ENCODE measurements at places on chromosomes 2 and 18.
A peak's percentile ranks its signal among the peaks of the same experiment; 100 is the strongest.

DNA sequence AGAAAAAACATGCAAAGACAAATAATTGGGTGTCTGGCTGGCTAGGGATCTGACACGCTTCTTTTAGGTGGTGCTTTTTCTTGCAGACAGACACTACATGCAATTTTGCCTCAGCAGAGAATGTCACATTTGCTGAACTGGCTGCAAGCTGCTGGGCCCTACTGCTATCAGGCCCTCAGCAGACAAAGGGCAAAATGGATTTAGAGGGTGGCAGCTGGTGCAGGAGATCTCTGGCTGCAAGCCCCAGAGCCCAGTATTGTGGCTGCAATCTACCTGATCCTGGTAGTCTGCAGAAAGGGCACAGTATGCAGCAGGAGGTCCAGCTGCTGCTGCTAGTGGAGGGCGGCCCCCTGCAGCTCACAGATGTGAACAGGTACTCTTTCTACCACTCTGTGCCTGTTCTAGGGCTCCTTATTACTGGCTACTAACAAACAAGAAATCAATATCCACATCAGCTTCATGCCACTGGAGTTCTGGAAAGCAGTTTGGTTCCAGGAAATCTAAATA is 796.7 kb upstream of the CELF4 start:
- no peak for DNase-seq

DNA sequence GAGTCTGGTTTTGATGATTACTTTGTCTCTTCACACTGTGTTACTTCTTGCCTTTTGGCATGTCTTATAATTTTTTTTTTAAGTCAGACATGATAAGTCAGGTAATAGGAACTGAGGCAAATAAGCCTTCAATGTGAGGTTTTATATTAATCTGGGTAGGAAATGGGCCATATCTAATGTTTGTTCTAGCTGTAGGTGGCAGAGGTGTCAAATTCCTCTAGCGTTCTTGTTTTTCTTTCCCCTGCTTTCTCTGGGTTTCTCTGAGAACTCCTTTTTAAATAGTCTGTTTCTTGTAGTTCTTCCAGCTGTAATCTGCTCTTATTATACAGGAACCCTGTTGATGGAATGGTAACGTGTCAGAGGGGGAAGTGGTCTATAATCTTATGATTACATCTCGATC is 5.7 kb downstream of the SP140 start:
- no peak for DNase-seq

GRCh38 chr2:27828305-27828704 is 56.8 kb downstream of the MRPL33 start:
- no peak for DNase-seq

GRCh38 chr2:86454238-86454637 is 13.1 kb downstream of the KDM3A start:
- DNase-seq: no peak

GRCh38 chr2:42792583-42793333 is at the start of gene HAAO:
Gene HAAO (minus strand): TSS chr2:42792583. CDS start chr2:42792536, 47 bp downstream.
- peak; percentile 44 for DNase-seq

DNA sequence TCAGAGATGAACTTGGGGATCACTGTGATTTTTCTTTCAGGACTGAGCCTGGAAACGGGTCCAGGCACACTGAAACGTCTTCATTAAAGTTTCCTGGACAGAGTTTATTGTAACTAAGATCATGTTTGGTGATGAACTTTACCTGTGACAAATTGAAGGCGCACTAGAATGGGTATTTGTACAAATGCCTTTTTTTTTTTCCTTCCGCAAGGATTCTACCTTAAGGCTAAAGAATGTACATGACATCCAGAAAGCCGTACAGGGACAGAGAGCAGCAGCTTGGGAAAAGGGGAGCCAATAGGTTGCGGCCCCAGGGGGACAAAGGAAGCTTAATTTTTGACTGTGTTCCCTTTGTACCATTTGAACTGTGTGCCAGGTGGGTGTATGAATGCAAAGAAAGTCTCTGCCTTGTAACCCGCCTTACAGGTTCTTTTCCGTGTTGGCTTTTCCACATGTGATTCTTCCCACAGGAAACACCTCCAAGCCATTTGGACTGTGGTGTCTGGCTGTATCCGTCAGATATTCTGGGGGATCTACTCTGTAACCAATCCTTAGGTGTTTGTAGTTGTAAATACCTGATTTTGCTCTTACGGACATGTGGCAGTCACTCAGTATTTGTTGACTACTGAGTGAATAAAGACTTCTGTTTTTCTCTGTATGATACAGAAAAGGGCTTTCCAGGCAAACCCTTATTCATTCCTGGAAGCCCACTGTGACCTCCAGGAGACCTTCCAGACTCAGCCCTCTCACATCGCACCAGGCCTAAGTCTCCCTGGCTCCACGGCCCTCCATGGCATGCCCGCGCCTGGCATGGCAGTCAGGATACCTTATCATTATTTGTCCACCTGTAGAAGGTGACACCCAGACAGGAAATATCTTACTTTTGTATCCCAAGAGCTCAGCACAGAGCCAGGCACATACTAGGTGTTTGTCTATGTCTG is 1.1 kb downstream of the LRRFIP1 start:
- no peak for DNase-seq

- DNase-seq: no peak
These were observed 21.8 kb downstream of the SP140L start for GRCh38 chr2:230348787-230349186.

- no peak for DNase-seq
These were observed 249.0 kb downstream of the TTC32 start for GRCh38 chr2:19652811-19653210.

- DNase-seq: peak; percentile 69
These were observed 23.5 kb upstream of the TMEM178A start for GRCh38 chr2:39642051-39642718.

DNA sequence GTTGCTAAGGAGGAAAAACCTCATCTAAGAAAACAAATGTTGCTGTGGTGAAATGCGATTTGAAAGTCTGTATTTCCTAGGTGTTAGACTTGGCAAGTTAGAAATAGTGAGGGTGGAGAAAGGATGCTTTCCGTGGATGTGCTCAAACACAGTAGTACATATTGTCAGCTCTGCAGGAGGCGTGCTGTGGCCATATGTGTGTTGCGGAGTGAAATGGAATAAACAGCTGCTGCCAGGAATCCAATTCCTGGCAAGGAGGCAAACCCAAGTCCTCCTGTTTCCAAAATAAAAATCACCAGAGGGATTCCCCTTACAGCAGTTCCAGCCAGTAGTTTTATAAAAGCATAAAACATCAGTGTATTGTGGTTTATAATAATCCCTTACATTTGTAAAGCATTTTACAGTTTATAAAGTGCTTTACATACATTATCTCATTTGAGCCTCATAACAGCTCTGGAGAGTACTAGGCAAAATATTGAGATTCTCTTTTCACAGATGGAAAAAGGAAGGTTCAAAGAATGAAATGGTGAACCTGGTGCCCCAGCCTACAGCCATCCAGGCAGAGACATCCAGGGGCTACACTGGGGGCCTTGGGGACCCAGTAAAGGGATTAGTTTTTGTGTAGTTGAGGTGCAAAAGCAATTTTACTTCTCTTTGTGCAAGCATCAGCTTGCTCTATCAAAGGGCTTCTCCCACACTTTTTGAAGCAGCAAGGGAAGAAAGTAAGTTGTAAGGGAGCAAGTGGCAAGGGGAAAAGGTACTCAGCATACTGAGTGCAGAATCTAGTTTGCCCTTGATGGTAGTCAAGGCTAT is 206.0 kb downstream of the AGPS start:
- DNase-seq: no peak

DNA sequence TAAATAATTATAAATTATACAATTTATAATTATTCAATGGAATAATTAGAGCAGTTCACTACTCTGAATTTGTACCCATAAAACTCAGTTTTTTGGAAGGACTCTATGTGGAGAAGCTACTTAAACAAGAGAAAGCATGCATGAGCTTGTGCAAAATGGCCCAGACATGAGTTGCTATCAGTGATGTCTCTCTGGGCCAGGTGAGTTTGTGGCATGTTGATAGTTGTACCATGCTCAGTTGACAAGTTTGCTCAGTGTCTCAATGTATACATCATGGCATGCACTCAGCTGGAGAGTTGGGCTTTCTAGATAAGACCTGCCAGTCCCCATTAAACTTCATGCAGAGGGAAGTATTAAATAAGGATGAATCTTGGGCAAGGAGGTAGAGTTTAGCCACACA is 153.8 kb upstream of the TACR1 start:
- DNase-seq: no peak

DNA sequence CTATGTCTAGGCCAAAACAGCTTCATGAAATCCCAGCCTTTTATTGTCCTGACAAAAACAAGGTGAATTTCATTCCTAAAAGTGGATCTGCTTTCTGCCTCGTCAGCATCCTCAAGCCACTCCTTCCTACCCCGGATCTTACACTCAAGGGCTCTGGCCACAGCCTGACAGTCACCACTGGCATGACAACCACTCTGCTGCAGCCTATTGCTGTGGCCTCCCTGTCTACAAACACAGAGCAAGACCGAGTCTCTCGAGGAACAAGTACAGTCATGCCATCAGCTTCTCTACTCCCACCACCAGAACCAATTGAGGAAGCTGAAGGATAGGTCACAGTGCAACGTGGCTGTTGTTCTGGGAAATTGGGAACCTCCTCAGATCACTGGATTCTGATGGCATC is 106.1 kb downstream of the ICA1L start:
- DNase-seq: no peak

DNA sequence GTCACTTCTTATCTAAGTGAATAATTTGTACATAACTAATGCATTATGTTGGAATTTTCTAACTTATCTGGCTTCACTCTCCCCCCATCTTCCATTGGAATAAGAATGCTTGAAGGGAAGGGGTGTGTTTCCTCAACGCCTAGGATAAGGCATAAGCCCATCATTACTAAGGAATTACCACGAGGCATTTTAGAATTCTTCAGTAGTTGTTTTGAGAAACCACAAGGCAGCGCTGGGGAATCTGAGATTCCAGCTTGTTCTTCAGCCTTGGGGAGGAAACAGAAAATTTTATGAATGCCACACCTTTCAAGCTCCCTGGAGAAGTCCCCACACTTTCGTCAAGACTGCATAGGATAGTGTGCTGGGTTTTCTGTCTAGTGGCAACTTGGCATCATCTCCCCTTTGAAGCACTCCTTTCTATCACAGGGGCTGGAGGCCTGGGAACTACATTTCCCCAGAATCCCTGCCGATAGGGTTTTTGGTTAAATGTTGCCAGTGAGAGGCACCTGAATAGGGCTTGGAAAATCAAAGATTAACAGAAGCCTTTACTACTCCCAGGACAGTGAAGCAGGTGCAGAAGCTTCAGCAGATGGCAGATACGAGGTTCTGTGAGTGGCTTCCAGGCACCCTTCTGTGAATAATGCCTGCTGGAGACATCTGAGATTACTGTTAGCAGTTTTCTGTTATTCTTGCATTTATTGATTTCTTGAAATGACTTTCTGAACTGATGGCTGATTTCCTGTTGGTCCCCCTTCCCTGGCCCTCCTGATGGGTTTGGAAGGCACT is 192.7 kb upstream of the REV1 start:
- no peak for DNase-seq

DNA sequence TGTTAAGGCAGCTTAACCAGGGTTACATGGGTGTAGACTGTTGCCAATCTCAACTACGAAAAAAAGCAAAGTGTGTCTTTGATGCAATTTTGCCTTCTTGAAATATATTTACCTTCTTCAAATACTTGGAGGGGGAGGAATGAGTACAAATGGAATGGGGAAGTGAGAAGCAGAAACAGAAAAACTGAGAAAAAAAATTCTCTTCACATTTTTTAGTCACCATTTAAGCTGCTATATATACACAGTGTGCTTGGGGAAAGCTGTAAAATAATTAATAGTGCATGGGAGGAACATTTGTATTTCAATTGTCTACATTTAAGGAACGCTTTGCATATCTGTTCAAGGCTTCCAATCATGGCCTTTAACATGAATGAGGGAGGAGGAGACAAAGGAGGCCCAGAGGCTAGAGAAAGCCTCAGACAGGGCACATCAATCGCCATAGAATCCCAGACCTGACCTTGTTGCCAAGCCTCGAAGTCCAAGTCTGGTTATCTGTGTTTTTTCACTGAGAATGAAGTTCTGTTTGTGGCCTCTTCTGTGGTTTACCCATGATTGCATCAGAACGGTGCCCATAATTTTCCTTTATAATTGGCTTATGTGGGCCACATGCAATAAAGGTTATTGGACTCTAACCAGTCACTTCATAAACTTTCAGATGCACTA is 158.6 kb downstream of the PIK3C3 start:
- DNase-seq: no peak

- DNase-seq: no peak
These were observed 1.6 kb upstream of the KLF7 start for GRCh38 chr2:207167099-207167923.

DNA sequence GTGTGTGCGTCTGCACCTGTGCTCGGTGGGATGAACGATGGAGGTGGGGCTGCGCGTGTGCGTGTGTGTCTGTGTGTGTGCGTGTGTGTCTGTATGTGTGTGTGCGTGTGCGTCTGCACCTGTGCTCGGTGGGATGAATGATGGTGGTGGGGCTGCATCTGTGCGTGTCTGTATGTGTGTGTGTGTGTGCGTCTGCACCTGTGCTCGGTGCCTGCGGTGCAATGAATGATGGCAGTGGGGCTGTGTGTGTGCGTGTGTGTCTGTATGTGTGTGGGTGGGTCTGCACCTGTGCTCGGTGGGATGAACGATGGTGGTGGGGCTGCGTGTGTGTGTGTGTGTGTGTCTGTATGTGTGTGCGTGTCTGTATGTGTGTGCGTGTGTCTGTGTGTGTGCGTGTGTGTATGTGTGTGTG is 48.5 kb upstream of the CTDP1 start:
- DNase-seq: no peak

DNA sequence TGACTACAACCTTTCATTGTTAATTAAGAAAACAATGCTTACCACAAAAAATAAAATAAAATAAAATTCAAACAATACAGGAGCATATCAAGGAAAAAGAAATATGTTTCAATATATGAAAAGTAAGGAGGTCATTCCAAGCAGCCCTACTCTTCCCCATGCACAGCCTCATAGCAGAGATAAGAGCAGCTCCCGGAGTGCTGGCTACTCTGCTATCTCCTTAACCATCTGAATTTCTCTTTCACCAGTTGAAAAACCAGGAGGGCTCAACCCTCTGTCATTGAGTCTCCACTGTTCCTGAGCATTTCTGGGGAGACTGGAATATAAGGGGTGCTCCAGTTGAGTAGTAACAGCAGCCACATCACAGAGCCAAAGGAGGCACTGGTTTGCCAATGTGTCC is 201.4 kb downstream of the TCF4 start:
- DNase-seq: no peak

DNA sequence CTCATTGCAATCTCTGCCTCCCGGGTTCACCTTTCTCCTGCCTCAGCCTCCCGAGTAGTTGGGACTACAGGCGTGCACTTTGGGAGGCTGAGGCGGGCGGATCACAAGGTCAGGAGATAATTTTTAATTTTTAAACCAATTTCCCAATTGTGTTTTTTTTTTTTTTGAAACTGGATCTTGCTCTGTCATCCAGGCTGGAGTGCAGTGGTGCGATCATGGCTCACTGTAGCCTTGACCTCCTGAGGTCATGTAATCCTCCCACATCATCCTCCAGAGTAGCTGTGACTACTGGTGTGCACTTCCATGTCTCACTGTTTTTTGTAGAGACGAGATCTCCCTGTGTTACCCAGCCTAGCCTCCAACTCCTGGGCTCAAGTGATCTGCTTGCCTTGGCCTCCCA is 49.3 kb downstream of the GLS start:
- no peak for DNase-seq

- DNase-seq: no peak
These were observed 39.2 kb downstream of the WDR33 start for GRCh38 chr2:127771756-127772155.

Measured in Calu3 (cell line).